ENCODE measurements at places on chromosomes 11 and 22.

DNA sequence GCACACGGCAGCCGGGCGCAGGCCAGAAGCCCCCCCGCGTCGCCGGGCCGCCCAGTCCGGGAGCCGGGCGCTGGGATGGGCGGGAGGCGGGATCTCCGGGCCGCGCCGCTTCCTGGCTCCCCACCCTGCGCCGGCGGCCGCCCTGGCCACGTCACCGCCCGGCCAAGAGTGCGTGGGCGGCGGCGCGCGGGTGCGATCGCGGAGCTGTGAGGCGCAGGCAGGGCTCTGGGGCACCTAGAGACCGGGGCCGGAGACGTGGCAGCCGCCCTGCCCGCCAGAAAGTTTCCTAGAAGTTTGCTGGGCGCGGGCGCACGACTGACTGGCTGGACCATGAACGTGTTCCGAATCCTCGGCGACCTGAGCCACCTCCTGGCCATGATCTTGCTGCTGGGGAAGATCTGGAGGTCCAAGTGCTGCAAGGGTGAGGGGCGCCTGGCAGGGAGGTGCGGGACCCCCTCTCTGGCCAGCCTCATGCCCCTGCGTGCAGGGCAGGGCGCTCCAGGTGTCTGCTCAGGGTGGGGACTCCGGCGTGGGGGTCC lies at the start of gene KDELR3:
TSS of gene KDELR3 (plus strand) at position 193 of the 539 bp plus-strand sequence. CDS start at position 331, 138 bp downstream.
- no peak for DNase-seq

GRCh38 chr11:7485186-7486097 lies at the start of gene OLFML1:
Gene OLFML1 (plus strand): TSS chr11:7485506. CDS start chr11:7485876, 370 bp downstream.
- DNase-seq: no peak

DNA sequence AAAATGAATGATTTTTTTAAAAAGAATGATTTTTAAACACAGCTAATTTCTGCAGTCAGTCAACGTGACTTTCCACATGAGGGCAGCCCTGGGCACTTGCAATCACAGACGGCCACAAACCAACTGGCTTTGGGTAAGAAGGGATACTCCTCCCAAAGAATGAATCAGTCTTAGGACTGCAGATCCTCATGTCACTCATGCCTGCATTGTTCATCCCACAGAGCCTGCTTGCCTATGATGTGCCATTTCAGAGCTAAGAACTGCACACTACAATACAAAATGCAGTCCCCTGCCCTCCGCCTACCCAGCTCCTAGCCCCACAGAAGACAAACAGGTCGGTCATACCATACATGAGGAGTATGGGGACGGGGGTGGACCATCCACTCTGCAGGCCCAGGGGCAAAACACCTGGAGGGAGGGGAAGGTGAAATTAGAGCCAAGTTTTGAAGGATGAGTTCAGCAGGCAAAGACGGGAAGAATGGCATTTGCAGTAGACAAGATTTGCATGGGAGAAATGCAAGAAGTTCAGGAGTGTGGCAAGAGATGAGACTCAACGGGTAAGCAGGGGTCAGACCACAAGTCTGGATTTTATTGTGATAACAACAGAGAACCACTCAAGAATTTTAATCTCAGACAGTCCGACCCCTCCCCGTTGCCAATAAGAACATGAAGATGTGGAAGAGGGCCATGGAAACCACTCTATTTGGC lies 24.7 kb downstream of the PACSIN2 start:
- DNase-seq: no peak

DNA sequence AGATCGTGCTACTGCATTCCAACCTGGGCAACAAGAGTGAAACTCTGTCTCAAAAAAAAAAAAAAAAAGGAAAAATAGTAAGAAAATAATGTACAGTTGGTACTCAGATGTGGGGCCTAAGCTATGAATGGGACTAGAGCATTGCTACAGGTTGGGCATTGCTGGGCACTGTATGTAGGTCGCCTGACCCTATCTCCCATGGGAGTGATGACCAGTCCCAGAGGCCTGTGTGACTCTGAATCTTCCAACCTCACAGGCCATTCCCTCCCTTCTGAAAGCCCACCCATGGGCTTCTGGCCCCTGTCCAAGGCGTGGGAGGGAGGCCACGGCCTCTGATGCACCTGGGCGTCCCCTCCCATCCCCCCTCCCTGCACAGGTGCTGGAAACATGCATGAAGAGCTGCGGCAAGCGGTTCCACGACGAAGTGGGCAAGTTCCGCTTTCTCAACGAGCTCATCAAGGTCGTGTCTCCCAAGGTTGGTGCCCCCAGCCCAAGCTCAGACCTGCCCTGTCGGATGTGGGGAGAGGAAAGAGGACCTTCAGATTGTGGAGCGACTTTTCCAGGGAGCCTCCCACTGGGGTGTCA lies 9.5 kb downstream of the GGA1 start:
- DNase-seq: no peak

- no peak for DNase-seq
Measured at GRCh38 chr22:20084547-20085413, 4.7 kb downstream of the DGCR8 start.

- no peak for DNase-seq
Measured at GRCh38 chr22:39379756-39380730, 19.5 kb upstream of the TAB1 start.

GRCh38 chr11:69186316-69187260 lies 30.9 kb downstream of the SMIM38 start:
- no peak for DNase-seq

All from hematopoietic multipotent progenitor cell treated with erythropoietin and hydrocortisone succinate and interleukin-3 and kit ligand, for 17 days (in vitro differentiated cells).